Stimulated activated CD4-positive, alpha-beta T cell treated with anti-CD3 and anti-CD28 coated beads, Interleukin-1b, Interleukin-23, amount 100 ng/mL, for 24 hours (primary cell): ENCODE measurements at places on chromosomes 3 and 15.

DNA sequence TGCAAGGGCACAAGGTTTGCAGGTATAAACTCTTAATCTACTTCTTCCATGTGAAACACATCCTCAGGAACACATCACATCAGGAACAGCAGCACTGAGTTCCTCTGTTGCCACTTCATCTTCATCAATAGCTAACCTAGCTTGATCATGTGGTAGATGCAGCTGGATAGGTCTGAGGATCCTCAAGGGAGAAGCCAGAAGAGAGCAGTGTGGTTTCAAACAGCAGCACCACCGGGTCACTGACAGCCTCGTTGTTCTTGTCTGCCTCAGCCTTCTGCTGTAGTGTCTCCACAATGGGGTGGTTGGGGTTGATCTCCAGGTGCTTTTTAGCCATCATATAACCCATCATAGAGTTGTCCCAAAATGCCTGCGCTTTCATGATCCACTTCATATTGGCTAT lies 58.8 kb downstream of the ADAM10 start:
- no peak for DNase-seq

DNA sequence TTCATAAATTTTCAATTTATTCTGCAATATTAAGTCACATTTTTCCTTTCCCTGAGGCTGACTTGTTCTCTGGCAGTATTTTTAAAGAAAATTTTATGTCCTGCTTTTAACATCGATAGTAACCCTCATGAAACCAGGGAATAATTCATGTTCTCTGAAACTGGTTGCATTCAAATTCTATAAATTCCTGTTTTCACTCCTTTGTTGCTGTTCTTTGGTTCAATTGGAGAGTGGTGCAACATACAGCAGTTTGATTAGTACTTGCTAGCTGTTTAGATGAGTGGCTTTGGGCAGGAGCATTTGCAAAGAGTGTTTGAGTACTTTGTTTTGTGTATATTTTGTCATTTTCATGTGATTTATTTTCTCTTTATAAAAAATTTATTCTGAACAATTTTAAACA lies 19.2 kb downstream of the ZIC1 start:
- DNase-seq = no peak

GRCh38 chr15:66100761-66101160 lies 152.8 kb downstream of the MEGF11 start:
- no peak for DNase-seq

- no peak for DNase-seq
Observed at GRCh38 chr15:79025201-79025600, 65.4 kb downstream of the RASGRF1 start.

- no peak for DNase-seq
Observed at GRCh38 chr3:194779729-194780224, 94.1 kb downstream of the FAM43A start.

GRCh38 chr3:178386401-178386800 lies 149.8 kb upstream of the KCNMB2 start:
- no peak for DNase-seq

GRCh38 chr3:64890466-64890865 lies 202.7 kb upstream of the ADAMTS9 start:
- DNase-seq = no peak

DNA sequence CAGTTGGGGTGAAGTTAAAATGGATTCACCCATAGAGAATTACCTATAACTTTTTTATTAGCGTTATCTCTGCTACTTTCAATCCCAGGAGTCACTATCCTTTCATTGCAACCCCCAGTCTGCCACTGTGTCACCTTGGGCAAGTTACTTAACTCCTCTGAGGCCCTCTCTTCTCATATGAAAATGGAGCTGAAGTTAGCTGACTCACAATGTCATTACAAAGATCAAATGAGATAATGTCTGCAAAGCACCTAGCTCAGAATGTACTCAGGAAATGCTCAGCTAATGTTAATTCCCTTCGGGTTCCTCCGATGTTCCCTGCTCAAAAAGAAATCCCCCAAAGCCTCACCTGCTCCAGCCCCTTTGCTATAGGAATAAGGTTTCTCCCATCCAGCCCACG lies 50.0 kb downstream of the TRIM42 start:
- DNase-seq = no peak

GRCh38 chr3:29282427-29283230 lies 1.8 kb downstream of the RBMS3 start:
- no peak for DNase-seq

- peak; percentile 0 for DNase-seq
Observed at GRCh38 chr3:88150371-88150770, 612 bp downstream of the C3orf38 start.

DNA sequence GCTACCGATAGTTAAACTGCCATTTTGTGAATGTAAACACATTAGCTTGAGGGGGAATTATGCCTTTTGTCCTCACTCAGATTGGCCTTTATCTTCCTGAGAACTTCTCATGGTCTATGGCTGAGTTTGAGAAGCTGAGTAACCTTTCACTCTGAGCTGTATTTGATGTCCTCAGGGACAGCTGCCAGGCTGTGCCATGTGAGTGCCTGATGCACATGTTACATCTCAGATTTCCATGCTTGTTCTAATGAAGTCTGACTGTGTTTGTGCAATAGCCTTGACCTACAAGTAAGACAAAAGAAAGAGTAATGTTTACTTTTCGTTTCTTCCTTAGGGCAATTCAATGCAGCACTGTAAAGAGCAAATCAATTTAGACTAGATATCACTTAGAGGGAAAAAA lies 44.1 kb upstream of the ARL6 start:
- DNase-seq = no peak

- no peak for DNase-seq
Observed at GRCh38 chr15:74655424-74655823, 39.8 kb downstream of the CLK3 start.

- DNase-seq = no peak
Observed at GRCh38 chr15:83837945-83838571, 184.1 kb downstream of the ADAMTSL3 start.

GRCh38 chr3:126464997-126465396 lies 10.7 kb downstream of the ZXDC start:
- no peak for DNase-seq

GRCh38 chr15:77527831-77528231 lies 104.9 kb downstream of the LINGO1 start:
- no peak for DNase-seq

DNA sequence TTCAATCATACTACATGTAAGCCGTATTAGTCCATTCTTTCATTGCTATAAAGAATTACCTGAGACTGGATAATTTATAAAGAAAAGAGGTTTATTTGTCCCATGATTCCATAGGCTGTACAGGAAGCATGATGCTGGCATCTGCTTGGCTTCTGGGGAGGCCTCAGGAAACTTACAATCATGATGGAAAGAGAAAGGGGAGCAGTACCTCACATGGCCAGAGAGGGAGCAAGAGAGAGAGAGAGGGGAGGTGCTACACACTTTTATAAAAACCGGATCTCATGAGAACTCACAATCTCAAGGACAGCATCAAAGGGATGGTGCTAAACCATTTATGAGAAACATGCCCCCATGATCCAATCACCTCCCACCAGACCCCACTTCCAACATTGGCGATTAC lies 14.3 kb upstream of the CLASP2 start:
- no peak for DNase-seq

GRCh38 chr15:37756407-37756806 lies 178.0 kb upstream of the TMCO5A start:
- no peak for DNase-seq

DNA sequence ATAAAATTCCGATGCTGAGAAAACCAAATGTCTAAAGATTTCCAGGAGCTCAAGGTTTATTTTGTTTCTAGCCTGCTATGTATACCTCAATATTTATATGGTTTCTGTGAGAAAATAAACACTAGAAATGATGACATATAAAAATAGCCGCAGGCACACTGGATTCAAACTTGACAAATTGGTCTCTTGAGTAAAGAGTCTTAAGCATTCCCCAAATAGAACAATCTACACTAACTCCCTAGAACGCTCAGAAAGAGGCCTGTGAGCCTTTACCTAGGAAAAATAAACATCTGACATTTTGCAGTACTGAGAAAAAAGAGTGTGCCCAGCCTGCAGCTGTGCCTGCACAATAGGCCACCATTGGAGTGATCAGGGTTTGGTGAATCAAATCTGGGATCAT lies 75.2 kb downstream of the NEK10 start:
- no peak for DNase-seq

- DNase-seq = no peak
Observed at GRCh38 chr3:124532071-124532470, 198.2 kb upstream of the UMPS start.

DNA sequence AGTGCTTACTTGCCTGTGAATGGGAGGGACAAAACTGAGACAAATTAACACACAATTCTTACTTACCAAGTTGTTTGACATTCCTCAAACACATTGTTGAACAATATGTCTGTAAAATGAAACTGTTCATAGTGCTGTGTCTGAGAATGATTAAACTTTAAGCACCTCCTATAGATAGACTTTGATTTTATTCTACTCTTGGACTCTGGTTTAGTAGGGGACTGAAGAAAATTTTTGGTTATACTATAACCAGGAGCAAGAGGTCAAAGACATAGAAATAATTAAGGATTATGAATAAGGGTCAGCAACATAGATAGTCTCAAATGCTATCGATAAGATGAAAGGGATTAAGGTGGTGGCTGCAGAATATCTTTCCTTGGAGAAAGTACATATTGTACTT lies 7.9 kb upstream of the MTFMT start:
- no peak for DNase-seq

GRCh38 chr3:25697553-25697952 lies 32.8 kb upstream of the TOP2B start:
- no peak for DNase-seq

DNA sequence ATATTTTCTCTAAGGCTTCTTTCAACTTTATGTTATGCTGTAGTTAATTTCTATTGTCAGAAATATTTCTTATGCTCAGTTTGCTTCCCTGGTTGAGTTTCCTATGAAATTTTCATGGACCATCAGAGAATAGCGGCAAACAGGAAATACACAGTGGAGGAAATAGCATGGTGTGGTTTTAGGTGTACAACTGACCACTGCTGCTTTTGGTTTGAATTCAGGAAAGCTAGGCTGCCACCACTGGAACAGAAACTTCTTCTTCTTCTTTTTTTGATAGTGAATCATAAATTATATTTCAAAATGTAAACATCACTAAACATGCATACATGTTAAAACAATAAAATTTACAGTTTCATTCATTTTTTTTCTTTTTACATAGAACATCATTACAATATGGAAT lies 316.6 kb upstream of the TGFBR2 start:
- DNase-seq = no peak

DNA sequence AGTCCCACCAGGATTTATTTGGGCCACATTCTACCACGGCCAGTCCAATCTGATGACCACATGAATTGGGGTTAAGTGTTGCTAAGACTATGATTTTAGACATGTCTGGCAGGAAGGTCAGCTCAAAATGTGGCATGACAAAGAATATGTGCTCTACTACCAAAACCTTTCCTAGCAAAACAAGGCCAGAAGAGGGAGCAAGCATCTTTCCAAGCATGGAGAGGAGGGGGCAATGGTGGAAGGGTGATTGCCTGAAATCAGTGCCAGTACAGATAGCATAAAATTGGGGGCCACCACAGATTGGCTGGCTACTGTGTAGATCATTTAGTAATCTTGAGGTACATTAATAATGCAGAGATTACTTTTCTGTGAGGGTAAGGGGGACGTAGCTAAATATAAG lies 43.2 kb downstream of the TMEM39A start:
- no peak for DNase-seq

GRCh38 chr15:86830304-86830703 lies 750.6 kb downstream of the AGBL1 start:
- DNase-seq = no peak

DNA sequence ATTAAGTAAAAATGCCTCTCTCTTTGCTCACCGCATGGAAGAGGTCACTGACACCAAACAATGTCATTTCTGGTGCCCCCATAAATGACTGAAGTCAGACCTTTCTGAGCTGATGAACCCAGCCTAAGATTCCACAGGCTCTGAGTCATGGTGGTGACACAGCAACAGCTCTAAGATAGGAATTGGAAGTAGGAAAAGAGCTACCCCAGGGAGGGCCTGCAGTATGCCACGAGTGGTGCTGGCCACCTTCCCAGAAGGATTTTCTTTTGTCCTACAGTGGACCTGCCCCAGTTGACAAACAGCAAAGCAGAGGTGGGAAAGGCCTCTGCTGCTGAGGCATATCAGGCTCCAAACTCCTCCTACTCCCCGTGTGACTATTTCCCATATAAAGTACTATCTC lies 208.1 kb downstream of the MINAR1 start:
- no peak for DNase-seq

DNA sequence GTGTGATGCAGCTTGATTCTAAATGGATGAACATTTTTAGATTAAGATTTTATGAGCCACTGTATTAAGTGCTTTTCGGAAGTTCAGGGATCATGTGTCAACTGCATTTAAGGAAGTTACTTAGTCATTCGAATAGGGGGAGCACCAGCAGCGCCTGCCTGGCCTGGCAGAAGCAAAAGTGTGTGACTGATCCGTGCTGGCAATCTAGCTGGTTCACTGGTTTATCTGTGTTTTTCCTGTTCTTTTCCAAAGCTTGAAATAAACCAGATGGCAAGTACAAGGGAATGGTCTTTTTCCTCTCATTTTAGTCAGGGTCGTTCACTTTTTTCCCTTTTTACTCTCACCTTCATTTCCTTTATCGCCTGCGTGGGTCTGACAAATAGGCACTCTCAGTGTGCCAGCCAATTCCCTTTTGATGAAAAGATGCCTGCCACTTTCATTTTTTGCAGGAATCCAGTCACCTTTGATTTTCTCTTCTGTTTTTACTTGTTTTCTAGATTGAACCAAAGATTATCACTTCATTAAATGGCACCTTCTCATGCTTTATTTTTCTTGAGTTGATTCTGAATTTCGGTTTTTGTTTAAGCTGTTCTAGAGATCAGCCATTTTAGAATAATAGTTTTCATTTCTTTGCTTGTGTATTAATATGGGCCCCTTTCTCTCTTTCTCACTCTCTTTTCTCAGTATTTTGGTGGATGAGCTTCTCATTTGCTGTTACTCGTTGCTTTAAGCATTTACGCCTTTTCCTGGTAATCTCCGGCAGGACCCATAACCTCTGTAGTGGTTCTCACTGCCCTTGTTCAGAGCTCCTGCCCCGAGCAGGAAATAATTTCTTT lies 2.8 kb downstream of the ABHD2 start:
- no peak for DNase-seq

DNA sequence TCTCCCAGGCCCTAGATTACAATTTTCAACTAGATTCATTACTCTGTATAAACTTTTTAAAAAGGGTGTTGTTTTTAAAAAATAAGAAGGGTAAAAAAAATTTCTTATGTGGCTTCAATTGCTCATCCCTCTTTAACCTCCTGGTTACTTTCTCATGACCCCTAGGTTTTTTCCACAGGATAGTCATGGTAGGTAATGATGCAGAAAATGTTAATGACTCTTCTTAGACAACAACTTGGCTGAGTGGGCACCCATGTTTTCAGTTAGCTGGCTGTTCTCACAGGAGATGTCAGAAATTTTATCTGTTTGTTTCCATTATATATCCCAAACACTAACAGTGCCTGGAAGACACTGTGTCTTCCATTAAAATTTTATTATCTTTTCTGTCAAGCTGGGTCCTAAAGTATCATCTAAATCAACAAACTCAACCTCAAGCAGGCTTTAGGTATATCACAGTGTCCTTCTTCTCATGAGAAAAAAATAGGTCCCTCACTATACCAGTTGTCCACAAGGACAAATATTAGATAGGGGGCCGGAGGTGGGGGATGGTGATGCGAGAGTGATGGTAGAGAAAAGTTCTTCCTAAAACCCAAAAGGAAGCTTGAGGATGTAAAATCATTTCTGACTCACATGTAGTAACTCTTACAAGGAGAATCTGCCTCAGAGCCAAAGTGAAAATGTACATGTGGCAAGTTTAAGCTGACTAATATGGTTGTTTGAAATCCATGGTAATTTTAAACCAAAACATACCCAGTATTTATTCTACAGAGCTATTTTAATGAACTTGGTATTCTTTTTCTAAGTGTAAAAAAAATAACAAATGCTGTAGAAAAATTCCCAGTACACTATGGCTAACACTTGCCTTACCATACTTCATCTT lies 43.3 kb downstream of the PLOD2 start:
- no peak for DNase-seq
